ENCODE measurements at places on chromosomes 2 and 18.
A peak's percentile ranks its signal among the peaks of the same experiment; 100 is the strongest.

- no peak for DNase-seq
Measured at GRCh38 chr2:162202203-162202602, 41.0 kb downstream of the FAP start.

GRCh38 chr2:177525351-177525924 is 132.9 kb downstream of the AGPS start:
- DNase-seq: no peak

- no peak for DNase-seq
Measured at GRCh38 chr2:218501665-218502064, 66.5 kb downstream of the USP37 start.

DNA sequence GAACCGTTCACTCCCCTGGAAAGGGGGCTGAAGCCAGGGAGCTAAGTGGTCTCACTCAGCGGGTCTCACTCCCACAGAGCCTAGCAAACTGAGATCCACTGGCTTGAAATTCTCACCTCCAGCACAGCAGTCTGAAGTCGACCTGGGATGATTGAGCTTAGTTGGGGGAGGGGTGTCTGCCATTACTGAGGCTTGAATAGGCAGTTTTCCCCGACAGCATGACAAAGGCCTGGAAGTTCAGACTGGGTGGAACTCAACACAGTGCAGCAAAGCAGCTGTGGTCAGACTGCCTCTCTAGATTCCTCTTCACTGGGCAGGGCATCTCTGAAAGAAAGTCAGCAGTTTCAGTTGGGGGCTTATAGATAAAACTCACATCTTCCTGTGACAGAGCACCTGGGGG is 292.5 kb downstream of the NUP35 start:
- DNase-seq: no peak

GRCh38 chr2:203808046-203808750 is 59.4 kb upstream of the CTLA4 start:
- DNase-seq: peak; percentile 72

GRCh38 chr2:241217320-241218031 is 29.0 kb downstream of the ANO7 start:
- DNase-seq: peak; percentile 47

- no peak for DNase-seq
Measured at GRCh38 chr2:240215676-240216051, 75.2 kb upstream of the OTOS start.

- peak; percentile 1 for DNase-seq
Measured at GRCh38 chr2:95158891-95159619, 593 bp downstream of the ZNF514 start.

DNA sequence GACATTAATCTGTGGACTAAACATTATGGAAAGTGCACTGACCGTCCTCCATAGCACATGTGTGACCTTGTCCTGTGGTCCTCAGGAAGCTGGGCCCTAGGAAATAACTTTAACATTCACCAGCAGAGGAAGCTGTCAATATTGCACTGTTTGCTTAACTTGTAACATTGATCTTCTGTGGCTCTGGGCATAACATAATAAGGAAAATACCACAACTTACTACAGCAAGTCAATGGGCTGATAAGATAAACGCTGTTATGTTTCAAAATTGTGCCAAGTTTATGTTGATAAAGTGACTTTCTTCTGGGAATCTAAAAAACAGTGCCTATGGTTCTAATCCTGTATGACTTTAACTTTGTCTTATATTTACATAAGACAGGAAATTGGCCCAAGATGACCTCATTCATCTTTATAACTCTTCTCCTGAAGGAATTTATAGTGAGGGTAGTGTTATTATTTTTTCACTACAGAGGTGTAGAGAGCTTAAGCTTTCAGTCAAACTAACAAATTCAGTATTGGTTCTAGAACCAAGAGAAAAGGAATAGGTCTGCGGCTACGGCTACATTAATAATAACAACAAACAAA is 113.7 kb upstream of the MAP4K3 start:
- no peak for DNase-seq

DNA sequence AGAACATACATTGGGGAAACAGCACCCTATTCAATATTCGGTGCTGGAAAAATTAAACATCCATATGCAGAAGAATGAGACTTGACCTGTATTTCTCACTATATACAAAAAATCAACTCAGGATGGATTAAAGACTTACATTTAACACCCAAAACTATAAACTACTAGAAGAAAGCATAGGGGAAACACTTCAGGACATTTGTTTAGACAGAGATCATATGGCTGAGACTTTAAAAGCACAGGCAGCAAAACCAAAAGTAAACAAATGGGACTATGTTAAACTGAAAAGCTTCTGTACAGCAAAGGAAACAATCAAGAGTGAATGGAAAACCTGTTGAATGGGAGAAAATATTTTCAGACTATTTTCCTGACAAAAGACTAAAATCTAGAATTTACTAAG is 1694.1 kb upstream of the CELF4 start:
- DNase-seq: no peak

- no peak for DNase-seq
Measured at GRCh38 chr2:174286172-174286571, 37.8 kb upstream of the OLA1 start.

GRCh38 chr2:240435457-240435947 is at the start of gene GPC1:
Gene GPC1, plus strand, starts transcription at chr2:240435663. Its CDS starts 256 bp downstream, at chr2:240435919.
- peak; percentile 71 for DNase-seq

DNA sequence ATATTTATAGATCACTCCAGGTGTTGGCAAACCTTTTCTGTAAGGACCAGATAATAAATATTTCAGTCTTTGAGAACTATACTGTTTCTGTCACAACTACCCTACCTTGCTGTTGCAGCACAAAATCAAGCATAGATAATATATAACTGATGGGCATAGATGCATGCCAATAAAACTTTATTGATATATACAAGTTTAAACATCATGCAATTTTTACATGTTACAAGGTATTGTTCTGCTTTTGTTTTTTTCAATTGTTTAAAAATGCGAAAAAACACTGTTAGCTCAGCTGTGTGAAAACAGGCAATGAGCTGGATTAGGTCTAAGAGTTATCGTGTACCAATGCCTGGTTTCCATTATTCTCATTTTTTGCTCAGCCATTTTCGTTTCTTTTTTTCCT is 47.6 kb upstream of the FN1 start:
- DNase-seq: no peak

GRCh38 chr2:190626641-190627210 is 22.2 kb upstream of the NAB1 start:
- no peak for DNase-seq

DNA sequence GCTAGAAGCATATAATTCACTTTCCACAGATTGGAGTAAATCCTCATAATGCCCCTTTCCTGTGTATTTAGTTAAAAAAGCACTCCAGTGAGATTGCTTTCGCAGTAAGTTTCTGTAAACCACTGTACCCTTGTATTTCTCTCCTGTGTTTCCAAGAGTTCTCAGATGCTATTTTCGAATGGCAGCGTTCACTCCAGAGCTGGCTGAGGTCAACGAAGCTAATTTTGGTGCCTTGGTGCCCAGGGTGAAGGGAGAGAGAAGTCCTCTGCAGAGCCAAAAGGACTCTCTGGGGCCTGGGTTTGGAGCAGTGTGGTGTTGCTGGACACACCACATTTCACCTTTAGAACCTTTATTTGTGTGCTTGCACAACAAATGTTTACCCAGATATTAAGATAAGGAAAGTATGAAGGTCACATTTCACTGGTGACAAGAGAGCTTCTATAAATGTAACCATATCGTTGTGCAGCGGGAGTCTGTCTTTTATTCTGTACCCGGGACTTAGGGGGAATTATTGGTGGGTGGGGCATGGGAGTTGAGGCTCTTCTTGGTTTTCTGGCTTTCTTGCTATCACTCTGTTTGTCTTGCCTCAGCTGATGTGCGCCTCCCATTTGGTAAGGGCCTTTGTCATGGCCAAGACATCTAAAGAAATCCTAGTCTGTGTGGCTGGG is 9.9 kb downstream of the EPAS1 start:
- no peak for DNase-seq

GRCh38 chr2:100142393-100142792 is at the start of gene AFF3:
Gene AFF3, minus strand, starts transcription at chr2:100142590. Its CDS starts 38,136 bp downstream, at chr2:100104454.
- DNase-seq: no peak

DNA sequence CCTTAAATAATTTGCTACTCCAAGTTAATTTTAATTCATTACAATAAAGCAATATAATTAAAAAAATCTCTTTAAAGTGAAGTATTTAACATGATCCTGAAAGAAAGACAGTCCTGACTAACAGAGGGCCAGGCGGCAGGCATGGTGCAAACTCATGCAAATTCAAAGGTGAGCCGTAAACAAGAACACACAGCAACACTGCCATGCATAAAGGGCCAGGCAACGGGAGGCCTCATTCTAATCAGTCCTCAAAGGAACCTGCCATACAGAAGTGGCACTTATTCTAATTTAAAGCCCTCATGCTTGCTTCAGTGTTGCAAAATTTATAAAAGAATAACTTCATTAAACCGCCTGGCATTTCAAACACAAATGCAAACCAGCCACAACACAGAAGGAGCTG is 277.0 kb downstream of the ZNF521 start:
- no peak for DNase-seq

DNA sequence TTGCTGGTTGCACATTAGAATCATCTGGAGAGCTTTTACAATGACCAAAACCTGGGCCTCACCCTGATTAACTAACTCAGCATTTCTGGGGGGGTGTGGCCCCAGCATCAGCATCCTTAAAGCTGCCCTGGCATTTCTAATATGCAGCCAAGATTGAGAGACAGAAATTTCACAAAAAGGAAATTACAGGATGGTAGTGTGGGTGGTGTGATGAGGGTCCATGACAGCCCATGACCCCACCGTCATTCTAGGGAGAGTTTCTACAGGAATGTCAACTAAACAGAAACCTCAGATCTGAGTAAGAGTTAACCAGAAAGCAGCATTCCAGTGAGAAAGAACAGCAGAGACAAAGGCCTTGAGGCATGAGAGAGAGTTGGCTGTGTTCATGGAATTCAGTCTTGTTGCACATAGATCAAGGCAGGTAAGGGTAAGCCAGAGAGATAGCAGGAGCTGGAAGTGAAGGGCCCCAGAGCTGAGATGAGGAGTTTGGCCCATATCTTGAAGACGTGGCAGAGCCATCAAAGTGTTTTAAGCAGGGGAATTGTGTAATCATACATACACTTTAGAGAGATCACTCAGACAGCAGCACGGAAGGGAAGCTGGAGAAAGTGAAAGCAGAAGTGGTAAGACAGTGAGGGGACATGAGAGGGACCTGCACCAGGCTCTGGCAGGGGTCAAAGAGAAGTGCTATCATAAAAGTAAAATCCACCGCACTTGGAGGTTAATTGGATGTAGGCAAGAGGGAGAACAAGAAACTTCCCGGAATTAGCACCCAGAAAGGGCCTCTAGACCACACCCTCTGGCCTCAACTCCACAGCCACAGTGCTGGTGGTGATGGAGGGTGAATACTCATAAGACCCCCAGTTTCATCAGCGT is 7.8 kb upstream of the TRABD2A start:
- no peak for DNase-seq

- DNase-seq: no peak
Measured at GRCh38 chr2:55137024-55137958, 87.0 kb upstream of the RTN4 start.

- DNase-seq: no peak
Measured at GRCh38 chr2:69143748-69144360, 130.9 kb downstream of the ANTXR1 start.

DNA sequence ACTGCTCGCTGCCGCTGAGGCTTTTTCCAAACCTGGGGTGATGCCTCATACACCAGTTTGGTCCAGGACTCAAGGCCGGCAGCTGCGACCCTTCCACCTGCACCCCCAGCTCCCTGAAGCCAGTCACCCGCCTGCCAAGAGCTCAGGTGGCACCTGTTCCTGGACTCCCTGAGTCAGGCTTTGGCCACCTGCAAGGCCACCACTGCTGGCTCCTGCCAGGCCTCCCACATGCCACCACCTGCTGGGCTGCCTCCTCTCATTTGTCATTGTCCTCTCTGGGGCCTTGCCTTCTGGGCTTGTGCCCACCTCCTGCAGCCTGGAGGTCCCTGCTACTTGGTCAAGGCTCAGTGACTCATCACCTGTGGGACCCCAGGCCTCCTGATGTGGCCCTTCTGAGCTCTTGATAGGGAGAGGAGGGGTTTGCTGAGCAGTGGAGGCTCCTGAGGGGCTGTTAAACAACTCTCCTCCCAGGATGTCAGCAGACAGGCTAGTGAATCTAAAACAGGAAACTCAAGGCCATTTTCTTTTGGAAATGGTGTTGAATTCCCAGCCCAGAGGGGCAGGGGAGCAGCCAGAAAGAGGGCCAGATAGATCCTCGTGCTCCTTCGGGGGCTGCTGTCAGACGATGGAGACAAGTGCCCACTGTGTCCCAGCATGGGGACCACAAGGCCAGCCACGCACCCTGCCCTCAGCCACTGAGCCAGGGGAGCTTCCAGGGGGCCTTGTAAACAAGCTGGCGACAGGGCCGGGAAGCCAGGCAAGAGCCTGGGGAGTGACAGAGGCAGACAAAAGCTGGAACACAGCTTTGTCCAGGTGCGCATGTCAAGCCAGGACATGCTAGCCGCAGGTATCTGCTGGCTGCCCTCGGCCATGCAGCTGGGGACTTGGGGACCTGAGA is 416.8 kb downstream of the LRATD1 start:
- DNase-seq: no peak

GRCh38 chr2:9638532-9638931 is 7.7 kb upstream of the YWHAQ start:
- peak; percentile 70 for DNase-seq

DNA sequence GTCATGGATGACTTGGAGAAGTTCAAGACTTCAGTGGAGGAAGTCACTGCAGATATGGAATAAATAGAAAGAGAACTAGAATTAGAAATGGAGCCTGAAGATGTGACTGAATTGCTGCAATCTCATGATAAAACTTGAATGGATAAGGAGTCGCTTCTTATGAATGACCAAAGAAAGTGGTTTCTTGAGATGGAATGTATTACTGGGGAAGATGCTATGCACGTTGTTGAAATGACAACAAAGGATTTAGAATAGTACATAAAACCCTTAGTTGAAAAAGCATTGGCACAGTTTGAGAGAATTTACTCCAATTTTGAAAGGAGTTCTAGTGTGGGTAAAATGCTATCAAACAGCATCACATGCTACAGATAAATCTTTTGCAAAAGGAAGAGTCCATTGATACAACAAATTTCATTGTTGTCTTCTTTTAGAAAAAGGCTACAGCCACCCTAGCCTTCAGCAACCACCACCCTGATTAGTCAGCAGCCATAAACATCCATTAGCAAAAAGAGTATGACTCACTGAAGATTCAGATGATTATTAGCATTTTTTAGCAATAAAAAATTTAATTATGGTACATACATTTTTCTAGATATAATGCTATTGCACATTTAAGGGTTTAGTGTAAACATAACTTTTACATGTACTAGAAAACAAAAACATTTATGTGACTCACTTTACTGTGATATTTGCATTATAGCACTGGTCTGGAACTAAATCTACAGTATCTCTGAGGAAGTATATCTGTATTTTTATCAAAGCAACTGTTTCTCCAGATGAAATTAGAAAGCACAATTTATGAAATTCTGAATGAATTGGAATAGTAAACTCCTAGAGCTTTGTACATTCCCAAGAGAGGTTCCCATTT is 110.5 kb upstream of the TACR1 start:
- DNase-seq: no peak

GRCh38 chr2:237636578-237636977 is 9.2 kb downstream of the LRRFIP1 start:
- no peak for DNase-seq

- no peak for DNase-seq
Measured at GRCh38 chr18:30970196-30970816, 72.2 kb downstream of the DSC3 start.

Data from amniotic stem cell (primary cell).